ENCODE measurements at places on chromosomes 11 and 22. TPM values are rescaled to one million over a fixed set of nuclear protein-coding genes. Genes with fewer than 3 reads are reported as not detected.

DNA sequence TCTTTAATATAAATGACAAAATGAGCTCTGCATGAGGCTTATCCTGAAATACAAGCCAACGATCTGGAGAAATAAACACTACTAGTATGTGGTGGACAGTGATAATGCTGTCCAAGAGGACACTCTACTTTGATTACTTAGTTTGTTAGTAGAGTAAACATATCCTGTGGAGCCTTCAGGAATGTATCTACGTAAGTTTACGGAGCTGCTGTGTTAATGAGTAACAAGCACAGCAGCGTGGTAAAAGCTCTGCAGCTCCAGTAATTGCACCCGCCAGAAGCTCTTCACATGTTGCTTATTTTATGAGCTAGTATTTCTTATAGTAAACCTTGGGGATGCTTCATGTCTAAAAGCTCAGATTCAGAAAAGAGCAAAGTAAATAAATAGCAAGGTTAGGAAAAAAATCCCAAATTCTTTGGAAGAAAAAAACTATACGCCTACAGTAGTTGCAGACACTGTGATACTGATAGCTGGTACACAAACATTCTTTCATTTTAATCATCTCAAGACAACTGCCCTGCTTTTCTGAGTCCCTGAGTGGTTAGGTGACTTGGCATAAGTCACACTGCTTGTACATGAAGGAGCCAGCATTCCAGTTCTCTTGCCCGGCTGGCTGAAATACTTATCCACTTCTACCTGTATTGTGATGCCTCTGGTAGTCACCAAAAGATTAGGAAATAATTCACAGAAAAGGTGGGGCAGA is 32.7 kb upstream of the CCDC34 start:
- H3K27ac ChIP-seq, result peak overlapping the region; percentile 28
- H3K4me1 ChIP-seq, result peaks cover 64% of the 10 kb centered on the region
- no peaks in the 10 kb centered on the region for H3K36me3 ChIP-seq
- DNase-seq, result no peak
- H3K27me3 ChIP-seq, result no peaks in the 10 kb centered on the region

- no peaks in the 10 kb centered on the region for H3K4me1 ChIP-seq
- no peaks in the 10 kb centered on the region for H3K36me3 ChIP-seq
- H3K4me3 ChIP-seq, result no peak overlapping the region
Observed at GRCh38 chr22:33018232-33018864, 39.8 kb downstream of the SYN3 start.

- H3K4me3 ChIP-seq, result no peak overlapping the region
- DNase-seq, result peak; percentile 53
- peak overlapping the region; percentile 69 for H3K27ac ChIP-seq
- H3K4me1 ChIP-seq, result peaks cover 56% of the 10 kb centered on the region
- H3K36me3 ChIP-seq, result no peaks in the 10 kb centered on the region
Observed at GRCh38 chr22:44357966-44358465, 45.3 kb upstream of the SHISAL1 start.

GRCh38 chr11:47553406-47553743 is 443 bp upstream of the CELF1 start:
- H3K4me1 ChIP-seq, result peaks cover 31% of the 10 kb centered on the region
- H3K36me3 ChIP-seq, result no peaks in the 10 kb centered on the region
- no peak for DNase-seq
- peak overlapping the region; percentile 81 for H3K4me3 ChIP-seq
- H3K27me3 ChIP-seq, result no peaks in the 10 kb centered on the region

DNA sequence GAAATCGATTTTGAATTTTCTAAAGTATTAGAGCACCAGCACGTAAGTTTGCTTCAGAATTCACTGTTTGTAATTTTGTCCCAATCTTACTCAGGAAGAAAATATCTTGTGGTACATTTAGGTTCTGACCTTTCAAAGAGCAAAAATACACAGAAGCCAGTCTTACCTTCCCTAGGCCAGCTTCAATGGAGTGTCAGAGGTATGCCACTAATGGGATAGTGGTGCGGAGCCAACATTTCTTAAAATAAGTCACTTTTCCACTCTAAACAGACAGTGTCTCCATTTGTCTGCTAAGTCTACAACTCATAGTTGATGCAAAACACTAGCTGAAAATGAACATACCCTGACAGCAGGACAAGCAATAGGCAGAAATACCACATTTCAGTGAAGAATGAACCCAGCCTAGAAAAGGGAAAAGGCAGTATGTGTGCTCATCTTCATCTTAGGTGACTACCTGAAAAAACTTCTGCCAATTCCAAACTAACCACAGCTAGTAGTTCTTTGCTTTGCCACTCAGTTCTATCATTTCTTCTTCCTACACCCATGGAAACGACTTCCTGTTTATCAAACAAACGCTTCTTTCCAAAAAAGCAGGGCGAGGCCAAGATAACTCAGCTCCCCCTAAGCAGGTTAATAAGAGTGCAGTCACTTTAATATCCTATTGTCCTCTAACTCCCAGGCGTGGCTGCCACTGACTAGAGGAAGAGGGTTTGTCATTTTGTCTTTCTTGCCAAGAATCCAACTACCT is 94.0 kb upstream of the APOA1 start:
- no peaks in the 10 kb centered on the region for H3K27me3 ChIP-seq
- no peak for DNase-seq
- peak overlapping the region; percentile 53 for H3K27ac ChIP-seq
- peaks cover 32% of the 10 kb centered on the region for H3K4me1 ChIP-seq
- H3K36me3 ChIP-seq, result peaks cover 4% of the 10 kb centered on the region

DNA sequence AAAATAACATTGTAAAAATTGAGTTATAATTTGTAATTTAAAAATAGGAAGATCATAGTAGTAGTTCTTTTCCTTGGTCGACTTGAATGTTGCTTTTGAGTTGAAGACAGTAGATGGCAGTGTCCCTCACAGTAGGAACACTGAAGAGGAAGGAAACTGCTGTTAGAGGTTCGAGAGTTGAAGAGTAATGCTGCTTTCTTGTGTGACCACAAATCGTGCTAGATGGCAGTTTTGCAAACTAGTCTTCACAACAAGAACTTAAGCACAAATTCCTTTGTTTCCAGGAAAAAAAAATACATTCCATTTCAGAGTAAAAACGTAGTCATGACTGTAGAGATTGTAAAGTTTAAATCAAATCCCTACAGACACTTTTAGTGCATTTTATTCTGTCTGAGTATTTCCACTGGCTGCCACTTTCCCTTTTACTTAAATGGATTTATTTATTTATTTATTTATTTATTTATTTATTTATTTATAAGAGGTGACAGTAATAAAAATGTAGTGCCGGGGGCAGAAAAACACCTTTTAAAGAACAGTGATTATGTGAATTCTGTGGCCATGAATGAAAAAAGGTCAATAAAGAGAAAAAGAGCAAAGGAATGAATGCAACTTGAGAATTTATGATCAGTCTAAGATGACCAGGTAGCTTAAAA is 54.6 kb downstream of the SPECC1L start:
- peaks cover 29% of the 10 kb centered on the region for H3K36me3 ChIP-seq
- no peak overlapping the region for H3K4me3 ChIP-seq
- H3K27ac ChIP-seq, result peak overlapping the region; percentile 70

GRCh38 chr11:2156416-2157182 is 4.4 kb downstream of the INS start:
- no peak overlapping the region for H3K27ac ChIP-seq
- H3K4me3 ChIP-seq, result no peak overlapping the region
- H3K27me3 ChIP-seq, result no peaks in the 10 kb centered on the region
- peaks cover 4% of the 10 kb centered on the region for H3K4me1 ChIP-seq

DNA sequence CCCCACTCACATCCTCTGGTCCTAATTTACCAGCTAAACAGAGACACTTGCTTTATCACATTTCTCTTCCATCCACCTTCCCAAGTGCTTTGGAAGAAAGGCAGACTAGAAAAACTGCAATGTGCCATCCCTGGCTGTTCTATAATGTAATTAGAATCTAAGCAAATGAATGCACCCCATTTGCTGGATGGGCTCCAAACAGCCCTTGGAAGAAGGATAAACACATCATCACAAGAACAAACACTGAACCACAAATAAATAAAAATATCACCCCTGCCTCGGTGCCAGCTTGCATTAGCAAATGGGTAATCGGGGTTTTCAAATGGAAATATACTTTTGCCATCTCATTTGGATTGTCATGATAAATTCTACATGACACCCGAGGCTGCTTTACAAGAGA is 296.6 kb upstream of the ISX start:
- H3K36me3 ChIP-seq, result no peaks in the 10 kb centered on the region
- H3K27me3 ChIP-seq, result peaks cover 6% of the 10 kb centered on the region
- H3K4me3 ChIP-seq, result no peak overlapping the region

DNA sequence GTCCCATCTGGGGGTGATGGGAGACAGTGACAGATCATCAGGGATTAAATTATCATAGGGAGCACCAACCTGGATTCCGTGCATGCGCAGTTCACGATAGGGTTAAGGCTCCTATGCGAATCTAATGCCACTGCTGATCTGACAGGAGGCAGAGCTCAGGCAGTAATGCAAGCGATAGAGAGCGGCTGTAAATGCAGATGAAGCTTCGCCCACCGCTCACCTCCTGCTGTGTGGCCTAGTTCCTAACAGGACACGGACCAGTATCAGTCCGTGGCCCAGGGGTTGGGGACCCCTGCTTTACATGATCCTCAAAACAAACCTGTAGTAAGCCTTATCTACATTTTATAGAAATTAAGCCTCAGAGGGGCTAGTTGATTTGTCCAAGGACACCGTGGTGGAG is 94.3 kb downstream of the TTC28 start:
- peaks cover 18% of the 10 kb centered on the region for H3K4me1 ChIP-seq
- no peaks in the 10 kb centered on the region for H3K36me3 ChIP-seq
- DNase-seq, result no peak
- no peaks in the 10 kb centered on the region for H3K27me3 ChIP-seq

The OR51E2 gene
- total RNA-seq, result 0.97 TPM

The CD59 gene
- total RNA-seq, result 705 TPM

The TRIM51 gene
- not detected for total RNA-seq

The SEC14L3 gene
- total RNA-seq, result not detected

The MIAT gene
- total RNA-seq, result 3.5 TPM

The APOBEC3G gene
- 0.94 TPM for total RNA-seq

All from chondrocyte (in vitro differentiated cells).